Stimulated activated CD8-positive, alpha-beta memory T cell treated with anti-CD3 and anti-CD28 coated beads, Interleukin-4, amount 100 ng/mL, for 4 hours (primary cell): ENCODE measurements at places on chromosomes 13 and 19.

GRCh38 chr13:110700641-110701040 is 5.3 kb downstream of the CARS2 start:
- DNase-seq, result no peak

- DNase-seq, result no peak
Measured at GRCh38 chr19:50300051-50300450, 29.1 kb downstream of the KCNC3 start.

DNA sequence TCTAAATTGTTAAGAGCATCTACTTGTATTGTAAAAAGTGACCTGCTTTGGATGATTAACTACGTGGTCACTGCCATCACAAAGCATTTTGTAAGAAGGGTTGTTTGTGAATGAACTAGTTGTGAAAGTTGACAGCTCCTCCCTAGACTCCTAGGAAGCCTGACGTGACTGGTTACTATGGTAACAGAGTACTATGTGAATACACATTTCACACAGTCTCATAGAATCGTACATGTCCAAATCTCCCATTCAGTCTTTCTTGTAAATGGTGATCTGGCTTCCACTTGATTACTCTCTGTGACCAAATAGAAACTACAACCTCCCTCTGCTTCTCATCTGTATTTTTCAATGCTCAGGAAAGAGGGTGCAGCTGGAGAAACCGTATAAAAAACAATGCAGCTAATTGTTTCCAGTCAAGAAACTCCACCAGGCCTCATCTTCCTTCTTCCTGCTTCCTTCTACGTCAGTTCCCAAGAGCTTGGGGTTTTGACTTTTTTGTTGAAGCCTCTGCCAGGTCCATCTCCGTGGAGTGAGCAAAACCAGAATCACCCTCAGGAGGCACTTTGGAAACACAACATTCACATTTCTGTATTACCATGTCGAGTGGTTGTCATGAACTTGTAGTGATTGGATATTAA is 83.4 kb downstream of the GPC6 start:
- DNase-seq, result no peak

GRCh38 chr13:110256126-110256905 is 50.6 kb downstream of the COL4A1 start:
- DNase-seq, result no peak

- no peak for DNase-seq
Measured at GRCh38 chr19:5828661-5829566, 10.6 kb downstream of the FUT6 start.

GRCh38 chr13:72004246-72004645 is 137.2 kb upstream of the DACH1 start:
- DNase-seq, result no peak

GRCh38 chr19:23054456-23054855 is 51.5 kb upstream of the ZNF728 start:
- DNase-seq, result no peak

- no peak for DNase-seq
Measured at GRCh38 chr13:44810061-44810840, 179.0 kb downstream of the NUFIP1 start.

DNA sequence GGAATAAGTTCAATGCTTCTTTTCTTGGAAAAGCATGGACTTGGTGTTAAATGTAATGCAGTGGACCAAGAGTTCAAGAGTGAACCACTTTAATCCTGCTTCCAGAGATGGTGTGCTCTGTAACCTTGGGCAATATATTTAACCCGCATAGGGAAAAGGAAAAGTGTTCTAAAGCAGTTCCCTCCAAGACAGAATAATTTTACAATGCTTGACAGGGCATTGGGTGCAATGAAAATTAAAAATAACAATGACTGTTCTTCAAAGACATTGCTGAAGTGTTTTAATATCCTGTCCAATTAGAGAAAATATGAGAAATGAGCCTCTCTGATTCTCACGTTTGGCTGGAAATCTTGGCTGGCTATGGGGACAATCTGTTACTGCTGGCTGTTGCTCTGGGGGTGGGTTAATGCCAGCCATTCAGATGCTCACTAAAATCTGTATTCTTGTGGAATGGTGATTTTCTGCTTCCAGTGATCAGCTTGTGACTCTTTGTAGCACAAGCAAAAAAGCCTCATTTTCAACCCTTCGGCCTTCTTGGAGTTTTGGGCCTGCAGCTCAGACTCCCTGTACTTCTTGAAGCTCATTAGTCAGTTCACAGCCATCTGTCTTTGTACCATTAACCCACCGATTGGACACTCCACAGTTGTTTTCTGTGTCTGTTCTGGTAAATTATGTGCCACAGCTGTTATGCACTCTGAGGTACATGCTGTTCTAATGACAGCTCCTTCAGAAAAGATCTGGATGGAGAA is 310.6 kb downstream of the LMO7 start:
- DNase-seq, result no peak

GRCh38 chr13:40333226-40333625 is 333.2 kb downstream of the FOXO1 start:
- DNase-seq, result no peak

- no peak for DNase-seq
Measured at GRCh38 chr19:40367577-40368434, 19.3 kb downstream of the PLD3 start.

- DNase-seq, result no peak
Measured at GRCh38 chr19:28289295-28290063, 923.5 kb downstream of the UQCRFS1 start.

- no peak for DNase-seq
Measured at GRCh38 chr13:34464011-34464410, 478.1 kb upstream of the NBEA start.

GRCh38 chr13:40519637-40520036 is 146.8 kb downstream of the FOXO1 start:
- DNase-seq, result no peak

DNA sequence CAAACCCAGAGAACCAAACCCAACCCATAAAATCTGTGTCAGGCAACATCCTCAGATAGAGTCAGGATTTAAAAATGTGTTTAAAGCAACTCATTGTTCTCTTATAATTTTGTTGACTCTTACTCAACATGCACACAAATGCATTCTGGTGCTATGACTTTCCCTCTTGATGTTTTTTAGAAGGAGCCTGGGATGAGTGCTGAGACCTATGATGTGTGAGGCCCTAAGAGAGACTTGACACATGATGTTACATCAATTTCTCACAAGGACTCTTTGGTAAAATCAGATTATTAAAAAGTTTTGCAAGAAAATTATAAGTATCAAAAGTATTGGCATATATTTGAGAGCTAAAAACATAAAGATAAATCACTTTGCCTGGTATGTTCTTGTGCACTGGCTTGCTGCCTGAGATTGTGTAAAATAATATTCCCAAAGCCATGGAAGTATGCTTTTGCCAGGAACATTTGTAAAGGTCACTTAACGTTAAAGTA is 173.9 kb downstream of the DCLK1 start:
- DNase-seq, result no peak

- DNase-seq, result no peak
Measured at GRCh38 chr13:47299304-47299703, 402.5 kb upstream of the HTR2A start.

- no peak for DNase-seq
Measured at GRCh38 chr19:18832306-18833140, 764 bp downstream of the UPF1 start.

GRCh38 chr13:82688400-82688994 is 1193.8 kb downstream of the SLITRK1 start:
- DNase-seq, result no peak

DNA sequence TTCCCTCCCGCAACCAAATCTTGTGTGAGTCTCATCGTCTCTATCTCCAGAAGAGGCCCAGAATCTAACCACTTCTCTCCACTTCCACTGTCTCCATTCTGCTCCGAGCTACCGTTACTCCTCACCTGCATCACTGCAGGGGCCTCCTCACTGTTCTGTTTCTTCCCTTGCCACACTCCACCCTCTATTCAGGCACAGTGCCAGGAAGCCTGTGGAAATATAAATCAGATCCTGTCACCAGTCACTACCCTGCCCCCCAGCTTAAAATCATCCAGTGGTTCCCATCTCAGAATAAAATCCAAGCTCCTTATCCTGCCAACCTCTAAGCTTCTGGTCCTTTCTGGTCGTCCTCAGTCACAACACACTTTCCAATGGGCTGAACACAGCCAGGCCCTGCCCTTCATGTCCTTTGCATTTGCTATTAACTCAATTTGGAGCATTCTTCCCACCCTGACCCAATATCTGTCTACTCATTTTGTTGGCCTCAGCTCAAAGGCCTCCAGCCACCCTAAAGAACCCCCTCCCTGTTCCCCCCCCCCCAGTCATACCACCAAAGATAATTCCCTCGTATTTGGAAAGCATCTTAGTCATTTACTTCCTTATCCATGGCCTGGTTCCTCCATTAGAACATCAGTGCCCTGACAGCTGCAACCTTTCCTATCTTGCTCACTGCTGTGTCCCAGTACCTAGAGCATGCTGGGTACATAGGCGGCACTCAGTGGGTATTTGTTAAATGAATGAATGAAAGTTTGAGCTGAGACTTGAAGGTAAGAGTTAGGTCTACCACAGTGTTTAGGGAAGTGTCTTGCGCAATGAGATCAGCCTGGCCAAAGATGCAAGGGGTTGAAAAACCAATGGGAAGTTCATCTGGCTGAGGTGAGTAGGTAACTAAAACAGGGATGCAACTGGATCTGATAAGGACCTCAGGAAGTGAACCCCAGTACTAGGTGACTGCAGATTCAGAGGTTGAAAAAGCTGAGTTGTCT is 24.4 kb downstream of the ZNF175 start:
- no peak for DNase-seq

DNA sequence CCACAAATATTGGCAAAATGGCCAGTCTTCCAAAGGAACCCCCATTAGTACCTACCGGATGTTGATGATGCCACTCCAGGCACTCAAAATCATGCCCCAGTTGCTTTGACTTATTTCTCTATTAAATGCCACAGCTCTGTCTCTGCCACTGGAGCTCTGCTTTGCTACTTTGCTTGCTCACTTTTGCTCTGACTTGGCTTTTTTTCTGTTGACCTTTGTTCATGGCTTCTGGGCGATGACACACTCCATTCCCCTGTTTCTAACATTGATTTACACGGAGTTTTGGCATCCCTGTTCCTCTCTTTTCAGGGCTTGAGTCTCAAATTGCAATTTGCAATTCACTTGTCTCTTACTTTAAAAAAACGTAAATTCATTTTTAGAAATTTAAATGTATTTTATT is 217.1 kb upstream of the SPRY2 start:
- no peak for DNase-seq

- DNase-seq, result no peak
Measured at GRCh38 chr19:1259206-1259875, 9.8 kb upstream of the CIRBP start.

DNA sequence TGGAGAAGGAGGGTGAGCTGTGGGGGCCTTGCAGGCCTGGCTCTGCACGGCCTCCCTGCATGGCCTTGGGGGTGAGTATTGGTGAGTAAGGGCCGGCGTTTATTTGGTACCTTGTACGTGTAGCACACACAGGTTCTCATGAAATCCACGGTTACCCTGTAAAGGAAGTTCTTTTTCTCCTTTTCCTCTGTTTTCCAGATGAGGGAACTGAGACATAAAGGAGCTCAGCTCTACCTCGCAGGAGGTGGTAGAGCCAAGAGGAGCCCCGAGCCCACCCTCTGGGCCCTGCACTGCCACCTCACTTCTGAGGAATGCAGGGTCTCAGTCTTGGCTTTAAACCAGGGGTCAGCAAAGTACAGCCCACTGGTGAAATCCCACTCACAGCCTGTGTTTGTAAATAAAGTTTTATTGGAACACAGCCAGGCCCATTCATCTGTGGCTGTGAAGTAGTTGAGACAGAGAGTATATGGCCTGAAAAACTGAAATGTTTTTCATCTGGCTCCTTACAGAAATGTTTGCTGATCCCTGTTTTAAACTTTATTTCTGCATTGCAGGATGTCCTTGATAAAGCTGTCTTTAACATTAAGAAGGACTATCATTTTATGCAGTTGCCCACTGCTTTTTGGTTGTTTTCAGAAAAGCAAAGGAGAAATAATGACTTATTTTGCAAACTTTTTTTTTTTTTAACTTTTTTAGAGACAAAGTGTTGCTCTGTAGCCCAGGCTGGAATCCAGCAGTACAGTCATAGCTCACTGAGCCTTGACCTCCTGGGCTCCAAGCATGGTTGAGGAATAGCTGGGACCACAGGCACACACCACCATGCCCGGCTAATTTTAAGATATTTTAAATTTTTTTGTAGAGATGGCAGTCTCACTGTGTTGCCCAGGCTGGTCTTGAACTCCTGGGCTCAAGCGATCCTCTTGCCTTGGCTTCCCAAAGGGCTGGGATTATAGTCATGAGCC is 6.4 kb downstream of the EPN1 start:
- no peak for DNase-seq

DNA sequence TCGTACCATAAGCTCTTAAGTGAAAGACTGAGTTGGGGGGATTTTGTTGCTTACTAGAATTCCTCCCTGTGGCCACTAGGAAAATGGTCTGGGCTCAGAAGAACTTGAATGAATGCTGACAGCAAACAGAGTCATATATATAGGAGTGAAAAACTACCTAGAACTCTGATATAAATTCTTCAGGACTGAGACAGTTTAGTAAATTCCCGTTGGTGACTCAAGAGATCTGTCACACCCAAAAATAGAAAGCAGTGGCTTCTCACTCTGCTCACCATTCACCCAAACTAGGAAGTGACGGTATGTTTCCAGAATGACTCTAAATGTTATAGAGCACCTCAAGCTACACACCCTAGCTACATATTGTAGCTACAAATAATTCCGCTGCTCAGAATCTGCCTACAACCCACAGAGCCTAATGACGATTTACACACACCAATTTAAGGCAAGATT is 116.2 kb downstream of the TBC1D4 start:
- no peak for DNase-seq

- DNase-seq, result no peak
Measured at GRCh38 chr13:29361716-29362115, 233.8 kb downstream of the SLC7A1 start.

DNA sequence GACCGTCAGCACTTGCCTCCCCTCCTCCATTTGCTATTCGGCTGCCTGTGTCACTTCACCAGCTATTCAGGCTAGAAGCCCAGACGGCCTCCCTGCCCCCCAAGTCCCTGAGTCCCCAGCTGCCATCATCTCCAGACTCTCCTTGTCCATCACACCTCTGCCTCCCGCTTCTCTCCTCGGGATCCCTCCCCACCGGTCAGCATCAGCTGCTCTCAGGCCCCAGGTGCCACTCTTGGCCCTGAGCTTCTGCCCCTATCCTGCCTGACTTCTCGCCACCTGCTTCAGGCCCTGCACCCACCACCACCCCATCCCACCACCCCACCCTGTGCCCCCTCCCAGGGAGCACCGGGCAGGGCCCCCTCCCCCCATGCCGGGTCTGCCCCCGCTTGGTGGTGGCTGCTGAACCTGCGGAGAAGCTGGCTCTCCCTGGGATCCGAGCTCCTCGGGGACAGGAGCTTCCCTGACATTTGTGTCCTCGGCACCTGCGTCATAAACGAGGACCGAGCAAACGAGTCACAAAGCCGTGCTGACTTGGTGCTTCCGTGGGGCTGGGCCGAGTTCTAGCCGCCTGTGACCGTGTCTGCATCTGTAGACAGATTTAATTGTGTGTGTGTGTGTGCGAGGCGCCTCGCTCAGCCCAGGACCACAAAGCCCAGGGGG is 70.3 kb upstream of the MCF2L start:
- no peak for DNase-seq

DNA sequence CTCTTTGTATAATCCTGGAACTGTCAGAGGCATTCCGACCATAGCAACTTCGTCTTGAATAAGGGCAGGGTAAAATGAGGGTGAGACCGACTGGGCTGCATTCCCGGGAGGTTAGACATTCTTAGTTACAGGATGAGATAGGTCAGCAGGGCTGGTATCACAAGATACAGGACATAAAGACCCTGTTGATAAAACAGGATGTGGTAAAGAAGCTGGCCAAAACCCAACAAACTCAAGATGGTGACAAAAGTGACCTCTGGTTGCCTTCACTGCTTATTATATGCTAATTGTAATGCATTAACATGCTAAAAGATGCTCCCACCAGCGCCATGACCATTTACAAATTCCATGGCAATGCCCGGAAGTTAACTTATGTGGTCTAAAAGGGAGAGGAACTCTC is 27.7 kb upstream of the MBNL2 start:
- DNase-seq, result no peak
